ENCODE measurements at places on chromosomes 3 and 15. TPM values are rescaled to one million over a fixed set of nuclear protein-coding genes. Genes with fewer than 3 reads are reported as not detected.

Gene NANOGP8
- polyA plus RNA-seq, result 0.16 TPM

Gene GOLGA8S
- 0.04 TPM for polyA plus RNA-seq

Gene LRRC3B
- polyA plus RNA-seq, result 0.02 TPM

Gene VWA5B2
- 0.02 TPM for polyA plus RNA-seq

Gene MANF
- 82.3 TPM for polyA plus RNA-seq

Gene KBTBD13
- polyA plus RNA-seq, result not detected

Gene VEPH1
- 0.08 TPM for polyA plus RNA-seq

Gene P2RY1
- polyA plus RNA-seq, result 8.9 TPM

Gene UROC1
- polyA plus RNA-seq, result not detected

Gene DPPA2
- polyA plus RNA-seq, result not detected

Gene RTP1
- 0.01 TPM for polyA plus RNA-seq

Gene REC114
- polyA plus RNA-seq, result not detected

Gene USP8
- polyA plus RNA-seq, result 18.6 TPM

Gene IL17RC
- 52.7 TPM for polyA plus RNA-seq

Gene RARRES1
- 3.0 TPM for polyA plus RNA-seq

Gene ACKR4
- polyA plus RNA-seq, result 0.21 TPM

Gene CLDN16
- 0.12 TPM for polyA plus RNA-seq

Gene LRTM1
- not detected for polyA plus RNA-seq

Gene RASA2
- 6.9 TPM for polyA plus RNA-seq

Gene TTC23
- 8.4 TPM for polyA plus RNA-seq

Gene PLXNA1
- 13.6 TPM for polyA plus RNA-seq

Gene SGO1
- polyA plus RNA-seq, result 1.8 TPM

Gene LRRC34
- polyA plus RNA-seq, result 0.27 TPM

Gene RGMA
- 30.9 TPM for polyA plus RNA-seq

Gene FBXO40
- polyA plus RNA-seq, result not detected

Gene MEGF11
- polyA plus RNA-seq, result not detected

Gene DHX30
- polyA plus RNA-seq, result 26.6 TPM

Gene SLC22A13
- 0.14 TPM for polyA plus RNA-seq

Gene CCDC13
- polyA plus RNA-seq, result 1.0 TPM

Gene KIF23
- polyA plus RNA-seq, result 8.1 TPM

Gene MESP1
- polyA plus RNA-seq, result 0.08 TPM

Gene SEMA3B
- 5.2 TPM for polyA plus RNA-seq

Gene ARNT2
- polyA plus RNA-seq, result 0.94 TPM

Gene SQOR
- polyA plus RNA-seq, result 75.6 TPM

Gene RASL12
- polyA plus RNA-seq, result 2.6 TPM

Gene BLM
- polyA plus RNA-seq, result 3.6 TPM

Gene ATR
- polyA plus RNA-seq, result 6.3 TPM

Gene CHRM5
- not detected for polyA plus RNA-seq

Gene SLC28A1
- polyA plus RNA-seq, result 0.02 TPM

Gene TNK2
- 87.5 TPM for polyA plus RNA-seq

Gene CCR8
- not detected for polyA plus RNA-seq

Gene CASR
- not detected for polyA plus RNA-seq

Gene ACAN
- not detected for polyA plus RNA-seq

Gene TSPAN3
- polyA plus RNA-seq, result 65.8 TPM

Gene CAMK2N2
- polyA plus RNA-seq, result 0.06 TPM

Gene SEMA5B
- 0.19 TPM for polyA plus RNA-seq

Gene PLA2G4D
- polyA plus RNA-seq, result 1.0 TPM

Gene GOLGA6B
- not detected for polyA plus RNA-seq

Gene DCP1A
- polyA plus RNA-seq, result 4.6 TPM

Gene CD80
- not detected for polyA plus RNA-seq

Gene CRYGS
- 5.0 TPM for polyA plus RNA-seq

Gene C3orf49
- polyA plus RNA-seq, result not detected

Gene CILP
- 1.6 TPM for polyA plus RNA-seq

Gene SENP8
- 0.86 TPM for polyA plus RNA-seq

Gene TMEM207
- not detected for polyA plus RNA-seq

Gene TMC3
- not detected for polyA plus RNA-seq

Gene HHATL
- polyA plus RNA-seq, result 0.41 TPM

Gene ZNF662
- 5.2 TPM for polyA plus RNA-seq

Gene OXSM
- 13.9 TPM for polyA plus RNA-seq

Gene NAA50
- 24.7 TPM for polyA plus RNA-seq
